Activated B cell treated with CpG ODN at 0.5 μM for 24 hours (primary cell): ENCODE measurements at places on chromosomes 3 and 15. TPM values are rescaled to one million over a fixed set of nuclear protein-coding genes. Genes with fewer than 3 reads are reported as not detected.

Gene GASK1A
- not detected in 2 replicates for total RNA-seq

Gene PLA1A
- total RNA-seq, result 0.56 and 1.1 TPM in 2 replicates

Gene CCDC9B
- 0.91 and 2.1 TPM in 2 replicates for total RNA-seq

DNA sequence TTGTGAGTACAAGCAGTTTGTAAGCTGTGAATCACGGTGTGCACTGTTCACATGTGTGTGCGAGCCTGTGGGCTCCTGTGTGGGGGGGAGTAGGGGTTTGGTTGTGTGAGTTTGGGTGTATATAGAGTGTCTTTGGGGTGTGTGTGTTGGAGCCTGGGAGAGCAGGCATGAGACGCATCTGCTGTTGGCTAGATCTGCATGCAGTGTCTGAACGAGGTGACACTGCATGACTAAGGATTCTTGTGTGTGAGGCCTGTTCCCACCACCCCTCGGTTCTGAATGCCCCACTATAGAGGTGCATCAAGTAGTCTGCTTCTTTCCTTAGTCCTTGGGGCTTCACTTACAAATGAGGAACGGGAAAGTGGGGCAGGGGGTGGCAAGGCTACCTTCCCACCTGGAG, 68.4 kb downstream of the MAGEF1 start:
- no peaks in the 10 kb centered on the region for H3K4me1 ChIP-seq
- no peak overlapping the region for H3K27ac ChIP-seq
- no peaks in the 10 kb centered on the region for H3K36me3 ChIP-seq
- DNase-seq, result no peak
- H3K4me3 ChIP-seq, result no peak overlapping the region

- H3K4me1 ChIP-seq, result no peaks in the 10 kb centered on the region
- H3K36me3 ChIP-seq, result no peaks in the 10 kb centered on the region
- DNase-seq, result no peak
- H3K4me3 ChIP-seq, result no peak overlapping the region
Measured at GRCh38 chr3:66800941-66801545, 197.1 kb upstream of the KBTBD8 start.

DNA sequence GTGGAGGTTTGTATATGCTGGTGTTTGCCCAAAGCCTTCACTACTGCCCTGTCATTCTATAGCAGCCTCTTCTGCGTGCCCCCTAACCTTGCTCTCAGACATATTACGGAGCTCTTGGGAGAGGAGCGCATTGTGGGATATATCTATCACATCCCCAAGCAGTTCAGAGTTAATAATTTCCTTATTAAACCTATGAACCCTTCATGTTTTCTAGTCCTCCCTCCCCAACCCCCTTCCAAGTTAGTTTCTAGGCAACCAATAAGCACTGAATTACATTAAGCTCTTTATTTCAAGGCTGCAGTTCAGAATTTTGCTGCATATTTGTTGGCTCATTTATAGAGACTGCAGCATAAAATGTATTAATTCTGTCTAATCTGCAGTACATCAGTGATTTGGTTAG, 57.3 kb upstream of the GRM7 start:
- no peak overlapping the region for H3K4me3 ChIP-seq
- H3K36me3 ChIP-seq, result no peaks in the 10 kb centered on the region
- H3K4me1 ChIP-seq, result no peaks in the 10 kb centered on the region
- no peak for DNase-seq
- no peak overlapping the region for H3K27ac ChIP-seq
- H3K27me3 ChIP-seq, result peaks cover 2% of the 10 kb centered on the region

DNA sequence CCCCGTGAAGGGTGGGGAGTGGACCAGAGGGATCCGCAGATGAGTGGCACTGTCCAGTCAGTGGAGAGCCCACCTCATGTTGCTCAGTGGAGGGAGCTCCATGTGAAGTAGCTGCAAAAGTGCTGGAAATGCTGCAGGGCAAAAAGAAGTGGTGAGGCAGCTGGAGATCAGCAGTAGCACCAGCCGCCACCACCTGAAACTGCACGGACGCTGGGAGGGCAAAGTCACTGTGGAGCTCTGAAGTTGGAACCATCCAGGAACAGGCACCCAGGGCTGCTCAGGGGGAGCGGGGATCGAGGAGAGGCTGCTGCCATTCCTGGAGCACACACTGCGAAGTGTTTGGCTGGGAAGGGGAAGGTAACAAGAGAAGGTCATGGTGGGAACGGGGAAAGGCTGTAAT, 6.4 kb upstream of the ALDH1L1 start:
- no peak overlapping the region for H3K27ac ChIP-seq
- no peaks in the 10 kb centered on the region for H3K36me3 ChIP-seq
- H3K27me3 ChIP-seq, result peaks cover 13% of the 10 kb centered on the region
- DNase-seq, result no peak
- H3K4me1 ChIP-seq, result no peaks in the 10 kb centered on the region

GRCh38 chr3:41265011-41265545, 65.8 kb downstream of the CTNNB1 start:
- H3K36me3 ChIP-seq, result no peaks in the 10 kb centered on the region
- DNase-seq, result no peak
- H3K4me1 ChIP-seq, result no peaks in the 10 kb centered on the region
- H3K4me3 ChIP-seq, result no peak overlapping the region
- H3K27me3 ChIP-seq, result no peaks in the 10 kb centered on the region
- no peak overlapping the region for H3K27ac ChIP-seq

GRCh38 chr3:116005404-116005803, 382.1 kb downstream of the GAP43 start:
- no peak overlapping the region for H3K27ac ChIP-seq
- H3K36me3 ChIP-seq, result no peaks in the 10 kb centered on the region
- H3K4me1 ChIP-seq, result no peaks in the 10 kb centered on the region
- no peaks in the 10 kb centered on the region for H3K27me3 ChIP-seq

- no peak for DNase-seq
- H3K4me3 ChIP-seq, result no peak overlapping the region
- H3K27ac ChIP-seq, result no peak overlapping the region
- H3K27me3 ChIP-seq, result peaks cover 18% of the 10 kb centered on the region
- no peaks in the 10 kb centered on the region for H3K36me3 ChIP-seq
Measured at GRCh38 chr3:87778876-87779275, 279.9 kb downstream of the CGGBP1 start.

DNA sequence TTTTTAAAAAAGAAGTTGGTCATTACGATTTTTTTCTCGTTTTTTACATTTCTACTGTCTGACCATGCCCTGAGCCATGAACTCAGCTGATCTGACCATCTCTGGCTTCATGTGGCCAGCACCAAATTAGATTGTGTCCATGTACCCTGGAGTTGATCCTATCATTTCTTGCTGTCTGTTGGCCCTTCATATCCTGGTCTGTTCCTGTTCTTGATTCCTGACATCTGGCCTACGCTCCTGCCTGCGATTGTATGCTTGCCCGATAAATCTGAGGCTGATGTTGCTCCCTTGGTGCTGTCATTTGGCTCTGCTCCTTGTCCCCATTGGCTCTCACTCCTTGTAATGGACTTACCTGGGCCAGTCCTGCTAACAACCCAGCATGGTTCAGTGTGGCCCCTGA, 89.8 kb upstream of the IGSF10 start:
- DNase-seq, result no peak
- no peaks in the 10 kb centered on the region for H3K4me1 ChIP-seq
- H3K36me3 ChIP-seq, result no peaks in the 10 kb centered on the region
- H3K4me3 ChIP-seq, result no peak overlapping the region
- H3K27me3 ChIP-seq, result peaks cover 3% of the 10 kb centered on the region
- no peak overlapping the region for H3K27ac ChIP-seq

GRCh38 chr3:10283638-10284037, 9.1 kb downstream of the GHRL start:
- no peak overlapping the region for H3K4me3 ChIP-seq
- H3K27ac ChIP-seq, result no peak overlapping the region
- H3K4me1 ChIP-seq, result peaks cover 13% of the 10 kb centered on the region
- H3K27me3 ChIP-seq, result no peaks in the 10 kb centered on the region

DNA sequence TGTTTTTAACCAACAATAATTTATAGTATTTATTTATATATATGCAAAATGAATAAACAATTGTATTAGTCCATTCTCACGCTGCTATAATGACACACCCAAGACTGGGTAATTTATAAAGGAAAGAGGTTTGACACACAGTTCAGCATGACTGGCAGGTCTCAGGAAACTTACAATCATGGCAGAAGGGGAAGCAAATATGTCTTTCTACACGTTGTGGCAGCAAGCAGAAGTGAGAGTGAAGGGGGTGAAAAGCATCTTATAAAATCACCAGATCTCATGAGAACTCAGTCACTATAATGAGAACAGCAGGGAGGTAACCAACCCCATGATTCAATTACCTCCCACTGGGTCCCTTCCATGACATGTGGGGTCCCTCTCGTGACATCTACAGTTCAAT, 162.8 kb upstream of the SLITRK3 start:
- H3K36me3 ChIP-seq, result no peaks in the 10 kb centered on the region
- H3K4me3 ChIP-seq, result no peak overlapping the region
- no peaks in the 10 kb centered on the region for H3K4me1 ChIP-seq

DNA sequence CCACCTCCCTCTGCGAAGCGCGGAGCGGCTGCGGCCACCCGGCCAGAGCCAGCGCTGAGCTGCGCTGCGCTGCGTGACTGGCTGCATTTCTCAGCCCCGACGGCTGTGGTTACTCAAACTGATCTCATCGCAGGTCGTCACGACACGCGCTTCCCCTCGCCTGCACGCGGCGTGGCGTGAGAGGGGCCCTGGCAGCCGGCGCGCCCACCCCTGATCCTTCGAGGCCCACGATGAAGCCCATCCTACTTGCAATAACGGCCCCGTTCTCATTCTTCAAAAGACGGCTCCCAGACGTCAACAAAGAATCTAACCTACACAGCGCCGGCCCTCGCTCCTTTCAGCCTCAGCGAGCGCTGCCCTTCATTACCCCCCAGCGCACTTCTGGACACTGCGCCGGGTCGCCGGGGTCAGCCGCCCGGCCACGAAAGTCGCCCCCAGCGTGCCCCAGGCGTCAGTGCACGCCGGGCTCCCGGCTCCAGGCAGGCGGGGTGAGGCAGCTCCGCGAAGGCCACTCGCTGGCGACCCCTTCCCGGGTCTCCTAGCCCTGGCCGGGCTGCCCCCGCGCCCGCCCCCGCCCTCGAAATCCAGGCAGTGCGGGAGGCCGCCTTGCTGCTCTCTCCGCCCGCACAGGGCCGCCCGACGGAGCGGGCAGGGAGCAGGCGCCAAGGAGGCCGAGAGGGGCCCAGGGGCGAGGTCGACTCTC, 9.9 kb upstream of the LEKR1 start:
- H3K36me3 ChIP-seq, result peaks cover 9% of the 10 kb centered on the region
- peaks cover 42% of the 10 kb centered on the region for H3K4me1 ChIP-seq
- H3K27me3 ChIP-seq, result no peaks in the 10 kb centered on the region
- peak overlapping the region; percentile 94 for H3K4me3 ChIP-seq
- peak; percentile 53 for DNase-seq

DNA sequence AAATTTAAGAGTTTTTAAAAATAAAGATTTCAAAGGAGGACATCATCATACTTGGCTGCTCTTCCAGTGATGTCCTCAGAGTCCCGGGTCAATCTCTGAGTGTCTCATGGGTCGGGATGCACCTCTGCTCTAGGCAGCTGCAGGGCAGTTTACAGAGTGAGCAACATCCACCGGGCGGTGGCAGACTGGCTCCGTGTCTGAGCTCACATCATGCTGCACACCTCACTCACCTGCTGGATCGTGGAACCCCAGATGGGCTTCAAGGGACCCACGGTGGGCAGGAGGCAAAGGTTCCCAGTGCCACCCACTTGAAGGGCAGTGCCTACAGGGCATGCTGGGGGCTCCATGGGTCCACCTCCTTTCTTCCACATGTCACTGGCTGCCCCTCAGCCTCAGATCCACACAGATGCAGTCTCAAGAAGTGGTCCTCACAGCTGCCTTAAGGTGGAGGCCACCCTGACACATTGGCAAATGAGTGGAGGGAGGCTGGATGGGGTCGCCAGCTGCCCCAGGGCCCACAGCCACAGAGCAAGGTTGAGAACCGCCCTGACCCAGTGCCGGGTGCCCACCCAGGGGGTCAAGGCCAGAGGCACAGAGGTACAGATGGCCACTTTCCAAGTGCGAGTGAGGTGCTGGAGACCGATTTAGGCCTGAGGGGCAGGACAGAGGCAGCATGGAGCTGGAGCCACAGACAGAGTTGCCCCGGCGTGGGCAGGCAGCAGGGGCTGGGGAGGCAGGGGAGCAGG, 25.2 kb downstream of the CYFIP1 start:
- no peaks in the 10 kb centered on the region for H3K36me3 ChIP-seq
- no peak overlapping the region for H3K27ac ChIP-seq
- no peak overlapping the region for H3K4me3 ChIP-seq
- peaks cover 13% of the 10 kb centered on the region for H3K4me1 ChIP-seq

- H3K27me3 ChIP-seq, result no peaks in the 10 kb centered on the region
- no peak for DNase-seq
- H3K4me3 ChIP-seq, result no peak overlapping the region
- peaks cover 42% of the 10 kb centered on the region for H3K36me3 ChIP-seq
- H3K27ac ChIP-seq, result no peak overlapping the region
Measured at GRCh38 chr3:127015282-127016042, 32.5 kb downstream of the PLXNA1 start.

DNA sequence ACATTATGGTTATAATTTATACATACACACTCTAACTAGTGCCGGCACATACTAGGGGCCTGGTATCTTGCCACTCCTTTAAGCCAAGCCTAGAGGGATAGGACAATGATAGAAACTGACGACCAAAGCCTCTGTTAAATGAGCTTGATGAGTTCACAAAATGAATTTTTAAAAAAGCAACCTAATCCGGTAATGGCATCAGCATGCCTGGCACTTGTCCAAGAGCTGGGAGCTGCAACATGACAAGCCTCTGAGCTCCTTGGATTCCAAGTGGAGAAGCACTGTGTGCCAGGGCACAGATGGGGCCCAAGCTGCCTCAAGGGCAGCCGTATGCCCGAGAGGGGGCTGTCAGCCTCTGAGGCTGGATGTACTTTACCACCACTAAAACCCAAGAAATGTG, 9.7 kb downstream of the ETV5 start:
- H3K4me1 ChIP-seq, result peaks cover 4% of the 10 kb centered on the region
- no peaks in the 10 kb centered on the region for H3K36me3 ChIP-seq
- no peak overlapping the region for H3K4me3 ChIP-seq
- no peak for DNase-seq
- H3K27me3 ChIP-seq, result peaks cover 26% of the 10 kb centered on the region
- H3K27ac ChIP-seq, result no peak overlapping the region

- H3K36me3 ChIP-seq, result no peaks in the 10 kb centered on the region
- H3K27me3 ChIP-seq, result peaks cover 1% of the 10 kb centered on the region
- H3K4me3 ChIP-seq, result no peak overlapping the region
- H3K4me1 ChIP-seq, result peaks cover 1% of the 10 kb centered on the region
Measured at GRCh38 chr15:96037584-96037983, 292.9 kb upstream of the NR2F2 start.

DNA sequence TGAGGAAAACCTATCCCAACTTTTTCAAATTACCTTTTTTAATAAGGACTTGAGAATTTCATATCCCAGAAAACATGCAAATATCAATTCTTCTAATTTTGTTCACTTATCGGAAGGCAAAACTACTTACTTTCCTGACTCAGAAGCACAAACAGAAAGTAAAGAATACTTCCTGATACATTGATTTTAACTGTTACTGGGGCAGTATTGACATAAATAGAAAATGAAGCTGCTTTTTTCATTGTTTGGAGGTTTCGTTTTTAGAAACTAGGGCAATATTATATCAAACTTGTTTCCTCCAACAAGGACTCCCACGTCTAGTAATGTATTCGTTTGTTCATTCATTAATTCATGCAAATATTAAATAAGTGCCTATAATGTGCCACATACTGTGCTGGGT, 19.1 kb downstream of the PAQR9 start:
- no peaks in the 10 kb centered on the region for H3K36me3 ChIP-seq
- DNase-seq, result no peak
- H3K4me1 ChIP-seq, result peaks cover 2% of the 10 kb centered on the region
- no peak overlapping the region for H3K27ac ChIP-seq
- peaks cover 25% of the 10 kb centered on the region for H3K27me3 ChIP-seq
